SJCRH30 (cell line): ENCODE measurements at places on chromosomes 7 and 10. TPM values are rescaled to one million over a fixed set of nuclear protein-coding genes. Genes with fewer than 3 reads are reported as not detected.
A peak's percentile ranks its signal among the peaks of the same experiment; 100 is the strongest.

The TMEM273 gene
- 2.1 and 2.5 TPM in 2 replicates for total RNA-seq

The EGR2 gene
- 0.71 and 1.3 TPM in 2 replicates for total RNA-seq

The WEE2 gene
- total RNA-seq: not detected in 2 replicates

The CDK1 gene
- total RNA-seq: 178 and 209 TPM in 2 replicates

The VAX1 gene
- total RNA-seq: not detected in 2 replicates

The NPFFR1 gene
- not detected in 2 replicates for total RNA-seq

The VWDE gene
- not detected in 2 replicates for total RNA-seq

The CDC14C gene
- 0.15 TPM in 1 of 2 replicates, not detected in the other for total RNA-seq

The CCL24 gene
- total RNA-seq: 0.35 TPM in 1 of 2 replicates, not detected in the other

GRCh38 chr7:49400891-49401550 lies 372.4 kb upstream of the VWC2 start:
- H3K4me1 ChIP-seq: 0 out of 2 replicates have a peak, but pooled peaks cover 2% of the 10 kb centered on the region
- DNase-seq: no peak
- no peaks in the 10 kb centered on the region for H3K36me3 ChIP-seq
- no peaks in the 10 kb centered on the region for H3K27me3 ChIP-seq
- H3K27ac ChIP-seq: no peak overlapping the region

DNA sequence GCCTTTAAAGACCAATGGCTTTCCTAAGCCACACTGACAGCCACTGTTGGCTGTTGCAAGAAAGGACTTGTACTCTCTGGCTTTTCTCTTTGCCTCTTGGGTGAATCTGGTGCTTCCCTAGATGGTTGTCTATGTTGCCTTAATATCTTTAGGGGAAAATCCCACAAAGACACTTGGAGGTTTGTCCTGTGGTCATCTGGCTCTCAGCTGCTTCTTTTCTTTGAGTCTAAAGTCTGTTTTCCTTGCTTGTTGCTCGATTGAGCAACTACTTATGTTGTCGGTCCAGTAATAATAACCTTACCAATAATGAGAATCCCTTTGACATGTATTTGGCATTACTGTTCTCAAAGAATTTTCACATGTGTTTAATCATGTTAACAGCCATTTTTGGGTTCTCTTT lies 537.6 kb downstream of the LRMDA start:
- no peaks in the 10 kb centered on the region for H3K4me1 ChIP-seq
- no peaks in the 10 kb centered on the region for H3K27me3 ChIP-seq
- no peak overlapping the region for H3K27ac ChIP-seq
- no peak for DNase-seq
- H3K4me3 ChIP-seq: no peak overlapping the region

- no peak for DNase-seq
- H3K27ac ChIP-seq: peak overlapping the region; percentile 64
- no peaks in the 10 kb centered on the region for H3K27me3 ChIP-seq
- H3K36me3 ChIP-seq: no peaks in the 10 kb centered on the region
- no peaks in the 10 kb centered on the region for H3K4me1 ChIP-seq
- H3K4me3 ChIP-seq: peak overlapping the region; percentile 84
Measured at GRCh38 chr7:66627881-66628360, 760 bp upstream of the KCTD7 start.

- H3K27ac ChIP-seq: no peak overlapping the region
- H3K4me1 ChIP-seq: no peaks in the 10 kb centered on the region
- no peak for DNase-seq
- no peaks in the 10 kb centered on the region for H3K36me3 ChIP-seq
- no peak overlapping the region for H3K4me3 ChIP-seq
- no peaks in the 10 kb centered on the region for H3K27me3 ChIP-seq
Measured at GRCh38 chr10:99207340-99207739, 28.3 kb downstream of the HPSE2 start.

DNA sequence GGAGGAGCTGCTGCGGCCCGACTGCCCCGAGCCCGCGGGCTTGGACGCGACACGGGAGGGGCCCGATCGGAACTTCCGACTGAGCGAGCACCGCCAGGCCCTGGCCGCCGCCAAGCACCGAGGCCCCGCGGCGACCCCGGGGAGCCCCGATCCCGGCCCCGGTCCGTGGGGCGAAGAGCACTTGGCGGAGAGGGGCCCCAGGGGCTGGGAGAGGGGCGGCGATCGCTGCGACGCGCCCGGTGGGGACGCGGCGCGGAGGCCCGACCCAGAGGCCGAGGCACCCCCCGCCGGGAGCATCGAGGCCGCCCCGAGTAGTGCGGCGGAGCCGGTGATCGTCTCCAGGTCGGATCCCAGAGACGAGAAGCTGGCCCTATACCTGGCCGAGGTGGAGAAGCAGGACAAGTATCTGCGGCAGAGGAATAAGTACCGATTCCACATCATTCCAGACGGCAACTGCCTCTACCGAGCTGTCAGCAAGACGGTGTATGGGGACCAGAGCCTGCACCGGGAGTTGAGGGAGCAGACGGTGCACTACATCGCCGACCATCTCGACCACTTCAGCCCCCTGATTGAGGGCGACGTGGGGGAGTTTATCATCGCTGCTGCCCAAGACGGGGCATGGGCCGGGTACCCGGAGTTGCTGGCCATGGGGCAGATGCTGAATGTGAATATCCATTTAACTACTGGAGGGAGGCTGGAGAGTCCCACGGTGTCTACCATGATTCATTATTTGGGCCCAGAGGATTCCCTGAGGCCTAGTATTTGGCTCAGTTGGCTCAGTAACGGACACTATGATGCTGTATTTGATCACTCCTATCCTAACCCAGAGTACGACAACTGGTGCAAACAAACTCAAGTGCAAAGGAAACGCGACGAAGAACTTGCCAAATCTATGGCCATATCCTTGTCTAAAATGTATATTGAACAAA lies 1.4 kb downstream of the OTUD1 start:
- peaks cover 14% of the 10 kb centered on the region for H3K36me3 ChIP-seq
- H3K27ac ChIP-seq: peak overlapping the region; percentile 36; the same call in 1 of the 2 replicates
- H3K4me1 ChIP-seq: peaks cover 20% of the 10 kb centered on the region
- H3K27me3 ChIP-seq: no peaks in the 10 kb centered on the region
- H3K4me3 ChIP-seq: peak overlapping the region; percentile 87

GRCh38 chr7:52436278-52436677 lies 599.2 kb upstream of the POM121L12 start:
- H3K4me3 ChIP-seq: no peak overlapping the region
- H3K36me3 ChIP-seq: no peaks in the 10 kb centered on the region
- no peaks in the 10 kb centered on the region for H3K27me3 ChIP-seq
- H3K27ac ChIP-seq: no peak overlapping the region
- DNase-seq: no peak

- H3K27ac ChIP-seq: no peak overlapping the region
- no peaks in the 10 kb centered on the region for H3K4me1 ChIP-seq
- DNase-seq: no peak
- peaks cover 6% of the 10 kb centered on the region; the same call in 1 of the 2 replicates for H3K27me3 ChIP-seq
- H3K36me3 ChIP-seq: no peaks in the 10 kb centered on the region
Measured at GRCh38 chr7:157097569-157097968, 41.2 kb upstream of the UBE3C start.

DNA sequence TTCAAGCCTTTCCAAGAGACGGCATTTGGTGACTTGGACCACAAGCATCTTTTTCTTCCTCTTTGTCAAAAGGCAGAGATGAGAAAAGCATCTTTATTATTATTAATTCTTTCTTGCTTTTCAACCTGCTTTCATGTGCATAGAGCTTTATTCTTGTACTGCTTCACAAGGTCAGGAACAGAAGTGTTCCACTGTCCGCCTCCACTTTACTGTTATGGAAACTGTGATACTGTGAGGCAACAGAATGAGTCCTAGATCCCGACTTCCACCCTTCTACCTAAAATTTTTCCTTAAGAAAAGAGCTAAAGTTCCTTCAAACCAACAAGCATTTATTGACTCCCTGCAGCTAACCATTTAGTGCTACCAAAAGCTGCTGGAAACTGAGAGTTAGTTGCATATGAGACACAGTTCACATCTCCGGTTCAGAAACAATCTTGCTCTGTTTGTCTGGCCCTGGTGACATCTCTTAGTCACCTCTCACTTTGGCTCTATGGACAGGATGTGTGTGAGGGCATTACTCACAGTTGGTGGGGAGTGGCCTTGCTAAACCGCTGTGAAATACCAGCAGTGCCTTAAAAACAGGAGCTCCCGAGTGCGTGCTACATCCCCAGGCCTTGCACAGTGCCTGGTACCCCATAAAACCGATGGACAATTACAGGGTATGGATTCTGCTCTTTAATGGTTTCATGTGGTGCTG lies 77.1 kb upstream of the TRIL start:
- H3K27ac ChIP-seq: no peak overlapping the region
- H3K27me3 ChIP-seq: no peaks in the 10 kb centered on the region
- peak; percentile 23 for DNase-seq
- no peak overlapping the region for H3K4me3 ChIP-seq

- no peak overlapping the region for H3K27ac ChIP-seq
- no peaks in the 10 kb centered on the region for H3K36me3 ChIP-seq
- H3K27me3 ChIP-seq: no peaks in the 10 kb centered on the region
- no peaks in the 10 kb centered on the region for H3K4me1 ChIP-seq
- DNase-seq: no peak
Measured at GRCh38 chr10:84306751-84307384, 21.5 kb upstream of the CCSER2 start.

GRCh38 chr7:132653366-132653930 lies 77.2 kb upstream of the PLXNA4 start:
- no peak overlapping the region for H3K4me3 ChIP-seq
- H3K36me3 ChIP-seq: no peaks in the 10 kb centered on the region
- H3K27ac ChIP-seq: no peak overlapping the region
- no peak for DNase-seq
- H3K27me3 ChIP-seq: no peaks in the 10 kb centered on the region; the same call in 1 of the 2 replicates

DNA sequence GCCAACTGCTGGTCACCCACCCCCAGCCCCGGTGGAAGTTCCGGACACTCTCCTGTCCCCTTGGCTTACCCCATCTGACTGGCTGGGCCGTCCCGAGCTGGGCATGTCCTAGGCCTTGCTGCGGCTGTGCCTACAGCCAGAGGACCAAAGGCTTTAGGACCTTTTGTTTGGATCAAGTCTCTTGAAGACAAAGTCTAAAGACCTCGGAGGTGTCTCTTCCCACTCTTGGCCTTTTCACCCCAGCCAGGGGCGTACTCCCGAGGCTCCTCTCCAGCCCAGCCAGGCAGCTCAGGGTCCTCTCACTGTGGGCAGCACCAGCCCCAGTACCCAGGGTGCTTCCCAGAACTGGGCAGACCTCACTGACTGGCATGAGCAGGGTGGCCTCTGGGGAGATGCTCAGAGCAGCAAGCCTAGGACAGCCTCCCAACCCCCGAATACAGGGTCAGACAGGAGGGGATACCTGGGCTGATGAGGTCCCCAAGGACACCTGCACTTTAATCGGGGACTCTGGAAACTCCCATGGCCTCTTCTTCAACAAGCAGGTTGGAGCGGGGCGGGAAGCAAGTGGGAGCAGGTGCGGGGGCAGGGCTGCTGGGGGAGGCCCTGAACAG lies 2.7 kb upstream of the PWWP2B start:
- H3K27ac ChIP-seq: no peak overlapping the region
- no peak overlapping the region for H3K4me3 ChIP-seq
- H3K4me1 ChIP-seq: peaks cover 3% of the 10 kb centered on the region; the same call in 1 of the 2 replicates
- H3K36me3 ChIP-seq: no peaks in the 10 kb centered on the region
- DNase-seq: no peak
- 0 out of 2 replicates have a peak, but pooled peaks cover 5% of the 10 kb centered on the region for H3K27me3 ChIP-seq

DNA sequence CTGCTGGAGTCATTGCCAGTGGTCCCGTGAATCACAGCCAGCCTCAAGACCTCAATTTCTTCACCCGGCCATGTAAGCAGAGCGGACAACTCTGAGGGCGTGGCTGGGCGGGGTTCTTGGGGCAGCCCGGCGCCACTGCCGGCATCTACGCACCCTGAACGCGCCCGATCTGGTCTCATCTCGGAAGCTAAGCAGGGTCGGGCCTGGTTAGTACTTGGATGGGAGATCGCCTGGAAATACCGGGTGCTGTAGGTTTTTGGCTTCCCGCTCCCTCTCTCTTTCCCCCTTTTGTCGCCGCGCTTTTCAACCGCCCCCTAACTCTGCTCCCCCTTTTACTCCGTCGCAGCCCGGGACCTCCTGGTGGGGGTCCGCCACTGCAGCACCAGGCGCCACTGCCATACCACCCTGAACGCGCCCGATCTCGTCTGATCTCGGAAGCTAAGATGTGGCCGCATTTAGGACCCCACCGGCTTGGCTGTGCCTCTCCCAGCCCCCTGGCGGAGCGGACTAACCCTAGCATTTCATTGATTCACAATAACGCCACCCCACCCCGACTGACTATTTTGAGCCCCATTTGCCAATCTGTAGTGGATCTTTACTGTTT lies 25.3 kb downstream of the GARIN1A start:
- H3K27me3 ChIP-seq: no peaks in the 10 kb centered on the region
- no peaks in the 10 kb centered on the region for H3K4me1 ChIP-seq
- no peak overlapping the region for H3K27ac ChIP-seq
- no peak for DNase-seq
- H3K4me3 ChIP-seq: no peak overlapping the region

- no peaks in the 10 kb centered on the region for H3K36me3 ChIP-seq
- H3K27ac ChIP-seq: no peak overlapping the region
- no peak overlapping the region for H3K4me3 ChIP-seq
- DNase-seq: no peak
- H3K4me1 ChIP-seq: peaks cover 3% of the 10 kb centered on the region; the same call in 1 of the 2 replicates
Measured at GRCh38 chr7:154911862-154912455, 91.0 kb downstream of the PAXIP1 start.

DNA sequence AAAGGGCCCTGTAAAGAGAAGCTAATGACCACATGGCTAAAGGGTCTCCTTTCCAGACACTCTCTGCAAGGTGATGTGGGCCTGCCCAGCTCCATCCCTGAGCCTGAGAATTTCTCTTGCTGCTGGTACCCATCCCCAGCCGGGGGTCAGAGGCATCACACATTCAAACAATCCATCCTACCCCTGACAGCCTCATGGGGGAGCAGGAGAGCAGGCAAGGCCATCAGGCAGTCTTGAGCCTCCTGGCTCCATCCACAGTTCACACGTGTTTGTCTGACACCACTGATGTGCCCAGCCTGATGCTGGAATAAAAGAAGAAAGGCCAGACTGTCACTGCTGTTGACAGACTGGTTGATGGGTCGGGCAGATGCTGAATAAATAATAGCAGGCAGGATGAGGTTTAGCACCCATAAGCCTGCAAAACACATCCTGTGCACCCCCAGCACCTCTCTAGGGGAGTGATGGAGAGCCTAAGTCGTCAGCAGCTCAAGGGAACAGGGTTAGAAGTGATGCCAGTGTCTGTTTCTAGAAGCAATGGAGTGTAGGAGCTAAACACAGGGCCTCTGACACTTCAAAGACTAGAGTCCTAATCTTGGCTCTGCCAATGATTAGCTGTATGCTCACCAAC lies 43.5 kb downstream of the TLL2 start:
- no peaks in the 10 kb centered on the region for H3K36me3 ChIP-seq
- no peak overlapping the region for H3K4me3 ChIP-seq

DNA sequence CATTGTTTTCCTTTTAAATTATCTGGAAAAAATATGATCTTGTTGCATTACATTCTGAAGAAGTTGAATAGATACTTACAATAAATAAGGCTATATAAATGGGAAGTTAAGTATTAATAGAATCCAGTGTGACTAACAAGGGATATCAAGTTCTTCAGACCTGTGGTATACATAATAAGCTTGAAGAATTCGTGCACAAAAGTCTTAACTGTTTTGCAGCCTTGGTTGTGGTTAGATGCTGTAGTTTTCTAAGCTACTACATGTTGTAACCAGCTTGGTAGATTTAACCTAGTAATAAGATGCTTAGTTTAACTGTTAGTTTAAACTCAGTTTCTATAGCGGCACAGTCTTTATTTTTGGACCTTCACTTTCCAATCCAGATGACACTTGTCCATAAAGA lies 106.2 kb upstream of the GLCCI1 start:
- H3K4me1 ChIP-seq: peaks cover 29% of the 10 kb centered on the region
- peak; percentile 86 for DNase-seq
- peak overlapping the region; percentile 38 for H3K27ac ChIP-seq
- no peaks in the 10 kb centered on the region for H3K36me3 ChIP-seq

- H3K4me1 ChIP-seq: peaks cover 16% of the 10 kb centered on the region
- H3K4me3 ChIP-seq: no peak overlapping the region
- DNase-seq: peak; percentile 71
- peaks cover 3% of the 10 kb centered on the region; the same call in 1 of the 2 replicates for H3K27me3 ChIP-seq
Measured at GRCh38 chr7:100486753-100487446, 3.2 kb downstream of the NYAP1 start.
